ENCODE measurements at places on chromosomes 4 and X. TPM values are rescaled to one million over a fixed set of nuclear protein-coding genes. Genes with fewer than 3 reads are reported as not detected.

Gene FGF13
- total RNA-seq, result 13.6 TPM

GRCh38 chr4:142698552-142698951 is 147.5 kb downstream of the INPP4B start:
- no peak for DNase-seq

DNA sequence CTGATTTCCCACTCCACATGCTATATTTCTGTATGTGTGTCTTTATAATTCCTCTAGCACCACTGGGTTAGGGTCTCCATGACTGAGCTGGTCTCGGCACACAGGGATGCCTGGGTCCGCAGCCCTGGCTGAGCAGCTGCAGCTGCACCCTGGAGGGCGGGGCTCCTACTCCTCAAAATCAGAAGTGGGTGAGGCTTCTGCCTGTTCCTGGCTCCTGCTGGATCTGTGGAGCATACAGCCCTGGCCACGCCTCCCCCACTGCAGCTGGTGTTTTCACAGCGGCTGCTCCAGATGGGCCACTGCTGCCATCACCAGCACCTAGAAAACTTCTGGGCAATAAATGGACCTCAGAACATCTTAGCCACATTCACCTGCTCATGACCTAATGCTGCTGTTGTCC is 30.9 kb downstream of the SPCS3 start:
- DNase-seq, result no peak

DNA sequence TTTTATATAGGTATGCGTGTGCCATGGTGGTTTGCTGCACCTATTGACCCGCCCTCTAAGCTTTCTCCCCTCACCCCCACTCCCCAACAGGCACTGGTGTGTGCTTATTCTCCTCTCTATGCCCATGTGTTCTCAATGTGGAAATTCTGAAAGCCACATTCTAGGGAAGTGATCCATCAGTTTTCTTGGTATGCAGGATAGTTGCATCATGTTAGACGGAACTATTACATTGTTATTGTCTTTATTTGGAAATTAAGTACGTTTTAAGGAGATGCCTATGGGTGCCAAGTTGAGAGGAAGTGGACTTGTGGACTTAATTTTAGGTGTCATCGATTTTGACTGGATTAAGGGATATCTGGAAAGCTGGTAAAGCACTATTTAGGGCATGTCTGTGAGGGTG is 204.6 kb downstream of the RBM46 start:
- no peak for DNase-seq

Gene C4orf46
- 4.6 TPM for total RNA-seq

- no peak for DNase-seq
These were observed 20.4 kb upstream of the DCTD start for GRCh38 chr4:182937268-182938204.

Gene GPR173
- total RNA-seq, result 2.7 TPM

- DNase-seq, result no peak
These were observed 208.3 kb upstream of the JADE1 start for GRCh38 chr4:128600996-128601871.

- no peak for DNase-seq
These were observed 15.2 kb upstream of the BCOR start for GRCh38 chrX:40112996-40113395.

DNA sequence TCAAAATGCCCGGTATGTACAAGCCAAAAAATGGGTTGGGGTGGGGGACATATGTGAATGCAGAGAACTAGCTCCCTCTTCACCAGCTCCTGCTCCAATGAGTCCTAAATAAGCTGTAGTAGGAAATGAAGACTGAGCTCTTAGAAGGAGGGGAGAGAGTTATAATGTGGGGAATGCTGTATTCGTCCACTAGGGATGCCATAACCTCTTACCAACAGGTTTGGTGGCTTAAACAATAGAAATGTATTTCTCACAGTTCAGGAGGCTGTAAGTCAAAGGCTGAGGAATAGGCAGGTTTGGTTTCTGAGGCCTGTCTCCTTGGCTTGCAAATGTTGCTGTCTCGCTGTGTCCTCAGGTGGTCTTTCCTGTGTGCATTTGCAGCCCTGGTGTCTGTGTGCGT is 4.4 kb upstream of the INPP4B start:
- no peak for DNase-seq

GRCh38 chr4:151202851-151203455 is 74.0 kb upstream of the PRSS48 start:
- no peak for DNase-seq

DNA sequence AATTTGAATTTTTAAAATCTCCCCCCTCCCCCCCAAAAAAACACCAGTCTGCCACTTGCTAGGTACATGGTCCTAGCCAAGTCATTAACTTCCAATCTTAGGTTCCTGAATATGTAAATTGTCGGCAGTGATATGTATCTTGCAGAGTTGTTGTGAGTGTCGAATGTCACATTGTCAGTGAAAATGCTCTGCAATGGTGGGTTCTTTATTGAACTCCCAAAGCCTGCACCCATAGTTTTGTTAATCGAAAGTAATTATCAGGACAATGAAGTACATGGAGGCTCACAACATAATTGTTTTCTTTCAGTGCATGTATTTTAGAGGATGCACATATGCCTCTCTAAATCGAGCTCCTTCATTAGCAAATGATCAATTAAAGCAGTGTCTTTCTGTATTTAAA is 185.6 kb upstream of the S100G start:
- no peak for DNase-seq

DNA sequence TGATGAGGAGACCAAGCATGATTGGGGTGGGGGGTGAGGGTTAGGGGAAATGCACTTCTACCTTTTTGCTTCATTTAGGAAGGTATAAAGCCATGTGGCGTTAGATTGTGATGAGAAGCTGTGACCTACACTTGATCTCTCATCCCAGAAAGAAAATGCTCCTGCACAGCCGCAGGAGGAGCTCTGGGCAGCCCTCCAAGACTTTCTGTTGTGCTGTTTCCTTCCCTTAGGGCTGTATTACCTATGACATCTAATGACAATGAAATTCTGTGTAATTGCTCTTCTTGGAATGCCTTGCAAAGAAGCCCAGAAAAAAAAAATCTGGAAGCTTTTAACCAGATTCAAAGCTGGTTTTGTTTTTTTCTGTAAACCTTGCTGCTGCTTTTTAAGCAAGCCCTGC is 13.4 kb downstream of the PRPS2 start:
- no peak for DNase-seq

GRCh38 chrX:78754917-78755316 is 7.4 kb downstream of the LPAR4 start:
- DNase-seq, result no peak

Gene SSX1
- total RNA-seq, result not detected

GRCh38 chrX:111168314-111168713 is 72.3 kb downstream of the PAK3 start:
- no peak for DNase-seq

All from posterior vena cava (tissue), 2 donors.